ENCODE measurements at places on chromosomes 4 and X. TPM values are rescaled to one million over a fixed set of nuclear protein-coding genes. Genes with fewer than 3 reads are reported as not detected.
A peak's percentile ranks its signal among the peaks of the same experiment; 100 is the strongest.

GRCh38 chrX:20143561-20143960, 1.9 kb upstream of the EIF1AX start:
- no peak for DNase-seq

DNA sequence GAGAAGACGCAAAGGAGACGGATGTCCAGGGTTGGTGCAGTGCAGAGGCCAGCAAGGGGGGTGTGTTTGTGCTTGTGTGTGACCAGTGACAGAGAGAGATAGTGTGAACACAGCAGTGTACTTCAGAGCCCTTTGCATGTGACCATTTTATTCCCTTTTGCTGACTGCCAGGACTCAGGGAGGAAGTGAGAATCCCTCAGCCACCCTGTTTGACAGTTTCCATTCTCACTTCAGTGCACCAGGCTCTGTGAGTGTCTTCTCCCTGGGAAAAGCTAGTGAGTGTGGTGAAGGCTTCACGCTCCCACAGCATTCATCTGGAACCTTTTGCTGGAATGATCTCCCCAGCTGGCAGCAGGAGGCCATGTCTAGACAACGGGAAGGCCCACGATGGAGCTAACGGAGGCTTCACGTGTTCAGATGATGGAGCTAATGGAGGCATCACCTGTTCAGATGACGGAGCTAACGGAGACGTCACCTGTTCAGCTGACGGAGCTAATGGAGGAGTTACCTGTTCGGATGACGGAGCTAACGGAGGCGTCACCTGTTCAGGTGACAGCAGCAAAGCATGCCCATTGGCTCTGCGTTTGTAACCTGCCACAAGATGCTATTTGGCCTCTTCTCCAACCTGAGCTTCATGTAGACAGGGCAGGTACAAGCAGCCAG, 195.4 kb downstream of the AFAP1 start:
- no peak for DNase-seq

DNA sequence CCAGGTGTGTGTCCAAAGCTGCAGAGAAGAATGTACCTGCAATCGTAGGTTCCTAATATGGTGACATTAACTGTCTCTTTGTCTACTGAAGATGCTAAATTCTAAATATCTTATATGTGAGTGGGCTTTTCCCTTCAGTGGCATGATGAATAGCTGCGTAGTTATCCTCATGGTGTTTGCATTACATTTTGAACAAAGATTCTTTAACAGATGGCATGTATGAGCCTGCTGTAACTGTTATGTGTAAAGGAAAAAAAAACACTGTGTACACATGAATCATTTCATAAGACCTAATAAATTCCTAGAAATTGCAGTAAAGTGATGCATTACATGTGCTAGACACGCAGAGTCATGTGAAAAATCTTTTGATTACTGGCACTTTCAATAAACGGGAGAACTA, 288.0 kb downstream of the SH2D1A start:
- no peak for DNase-seq

DNA sequence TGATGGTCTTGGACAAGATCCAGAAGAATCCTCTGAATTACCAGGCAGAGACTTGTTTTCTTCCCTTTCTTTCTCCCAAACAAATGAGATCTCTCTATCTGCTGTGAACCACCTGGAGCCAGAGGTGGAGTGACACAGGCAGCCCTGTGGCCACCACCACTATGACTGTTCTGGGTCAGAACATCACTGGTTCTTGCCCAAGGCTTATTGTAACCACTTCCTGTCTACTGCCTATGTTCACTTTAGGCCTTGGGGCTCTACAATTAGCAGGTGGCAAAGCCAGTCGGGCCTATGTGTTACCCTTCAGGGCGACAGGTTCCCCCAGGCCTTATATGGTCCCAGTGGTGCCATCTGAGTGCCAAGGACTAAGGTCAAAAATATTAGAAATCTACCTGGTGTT, 161.2 kb downstream of the GLUD2 start:
- DNase-seq, result no peak

GRCh38 chr4:78953769-78954666, 14.8 kb upstream of the PAQR3 start:
- no peak for DNase-seq

DNA sequence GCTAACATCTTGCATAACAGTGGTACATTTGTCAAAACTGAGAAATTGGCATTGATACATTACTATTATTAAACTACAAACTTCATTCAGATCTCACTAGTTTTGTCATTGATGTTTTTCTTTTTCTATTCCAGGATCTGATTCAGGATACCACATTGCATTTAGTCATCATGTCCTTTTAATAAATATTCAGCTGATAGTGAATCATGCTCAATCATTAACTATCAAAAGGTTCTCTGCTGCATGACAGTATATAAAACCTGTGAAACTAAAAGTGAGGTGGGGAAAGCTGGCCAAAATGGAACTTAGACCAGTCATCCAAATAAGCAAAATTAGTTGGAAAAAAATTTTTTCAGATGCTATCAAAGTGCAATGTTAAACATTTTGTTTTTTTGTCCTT, 28.1 kb upstream of the HS6ST2 start:
- DNase-seq, result no peak

GRCh38 chrX:19368576-19368975, 24.8 kb downstream of the PDHA1 start:
- DNase-seq, result no peak

DNA sequence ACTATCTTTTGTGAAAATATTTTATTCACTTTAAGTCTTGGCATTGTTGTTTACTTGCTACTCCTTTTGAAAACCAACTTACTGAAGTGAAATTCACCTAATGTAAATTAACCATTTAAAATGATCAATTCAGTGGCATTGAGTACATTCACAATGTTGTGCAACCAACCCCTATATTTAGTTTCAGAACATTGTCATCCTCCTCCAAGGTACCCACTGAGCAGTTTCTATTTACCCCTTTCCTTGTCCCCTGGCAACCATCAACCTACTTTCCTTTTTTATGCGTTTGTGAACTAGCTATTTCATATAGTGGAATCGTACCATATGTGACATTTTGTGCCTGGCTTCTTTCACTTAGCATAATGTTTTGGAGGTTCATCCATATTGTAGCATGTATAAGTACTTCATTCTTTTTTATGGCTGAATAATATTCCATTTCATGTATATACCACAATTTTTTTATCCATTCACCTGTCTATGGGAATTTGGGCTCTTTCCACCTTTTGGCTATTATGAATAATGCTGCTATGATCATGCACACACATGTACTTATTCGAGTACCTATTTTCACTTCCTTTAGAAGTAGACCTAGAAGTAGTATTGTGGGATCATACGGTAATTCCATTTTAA, 85.0 kb downstream of the WWC2 start:
- no peak for DNase-seq

GRCh38 chr4:101981756-101982155, 191.2 kb downstream of the BANK1 start:
- no peak for DNase-seq

GRCh38 chr4:67343199-67343598, 202.1 kb downstream of the CENPC start:
- no peak for DNase-seq

DNA sequence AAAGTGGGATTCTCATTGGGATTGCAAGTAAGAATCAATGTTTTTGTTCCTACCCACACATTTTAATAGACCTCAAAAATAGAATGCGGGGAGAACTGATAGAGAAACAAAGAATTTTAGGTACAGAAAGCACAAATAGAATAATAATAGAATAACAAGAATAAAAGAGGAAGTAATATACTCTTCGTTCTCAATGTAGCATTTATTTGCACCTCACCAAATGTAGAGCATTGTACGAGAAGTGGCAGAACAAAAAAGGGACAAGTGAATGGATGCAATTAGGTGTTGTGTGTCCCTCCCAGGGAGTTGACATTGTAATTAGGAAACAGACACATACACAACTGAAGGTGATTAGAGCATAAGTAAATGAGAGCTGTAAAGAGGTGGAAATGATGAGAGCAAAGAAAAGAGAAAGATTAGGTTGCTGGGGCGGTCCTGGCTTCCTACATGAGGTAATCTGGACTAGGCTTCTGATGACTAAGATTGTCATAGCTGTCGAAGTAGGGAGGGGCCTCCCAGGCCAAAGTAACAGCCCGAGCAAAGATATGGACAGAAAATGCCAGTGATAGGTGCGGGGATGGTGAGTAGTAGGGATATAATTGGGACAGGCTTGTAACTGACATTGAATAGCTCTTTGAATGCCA, 10.4 kb downstream of the RAB9A start:
- DNase-seq, result peak; percentile 41

DNA sequence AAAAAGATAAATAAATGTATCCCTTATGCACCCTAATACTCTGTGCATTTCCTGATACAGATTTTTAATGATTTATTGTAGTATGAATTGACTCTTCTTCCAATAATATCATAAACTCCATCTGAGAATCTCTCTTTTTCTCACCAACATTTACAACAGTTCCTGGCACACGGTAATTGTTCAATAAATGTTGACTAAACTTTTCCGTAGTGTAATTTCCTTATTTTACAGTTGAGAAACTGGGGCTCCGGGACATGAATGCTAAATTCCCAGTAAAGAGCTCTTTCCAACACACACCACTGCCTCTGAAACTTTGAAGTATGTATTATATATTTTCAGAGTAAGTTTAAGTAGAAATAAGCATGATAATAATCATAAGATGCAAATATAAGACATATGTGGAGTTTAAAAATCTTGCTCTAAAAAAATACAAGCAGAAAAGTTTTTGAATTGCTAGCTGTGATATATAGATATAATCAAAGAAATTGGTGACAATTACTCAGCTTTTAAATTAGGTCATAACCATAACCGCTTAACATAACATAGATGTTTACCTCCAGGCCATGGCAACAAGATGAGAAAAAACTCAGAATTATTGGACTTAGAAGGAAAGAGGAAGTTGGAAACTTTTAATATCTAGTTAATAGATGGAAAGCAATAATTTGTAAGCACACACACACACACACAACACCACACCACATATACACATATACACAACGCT, 28.2 kb upstream of the ANTXR2 start:
- no peak for DNase-seq

- DNase-seq, result no peak
Observed at GRCh38 chrX:112147206-112147605, 64.6 kb upstream of the TRPC5 start.

DNA sequence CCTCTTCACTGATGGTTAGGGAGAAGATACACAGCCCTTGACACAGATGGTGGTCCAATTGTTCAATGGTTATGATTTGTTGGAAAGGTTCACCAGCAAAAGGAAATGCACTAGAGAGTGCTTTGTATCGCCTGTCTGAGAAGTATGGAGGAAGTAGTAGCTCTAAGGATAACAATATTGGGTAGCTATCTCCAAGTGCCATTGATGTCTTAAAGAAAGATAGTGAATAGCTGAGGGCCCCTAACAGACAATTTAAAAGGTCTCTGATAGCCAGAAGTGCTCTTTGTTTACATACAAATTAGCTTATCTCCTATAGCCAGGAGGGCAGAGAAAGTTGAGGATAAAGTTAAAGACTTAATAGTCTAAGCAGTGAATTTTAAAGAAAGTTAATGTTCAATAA, 33.9 kb upstream of the BLTP1 start:
- no peak for DNase-seq

GRCh38 chr4:53196882-53197771, 168.7 kb downstream of the SCFD2 start:
- no peak for DNase-seq

- DNase-seq, result no peak
Observed at GRCh38 chr4:23006756-23007155, 314.0 kb downstream of the GBA3 start.

TBCK gene
- 38.3 TPM for total RNA-seq

ZAR1 gene
- not detected for total RNA-seq

GYPB gene
- total RNA-seq, result not detected

SMARCAD1 gene
- 19.5 TPM for total RNA-seq

SYNPO2 gene
- total RNA-seq, result 18.9 TPM

FOXR2 gene
- not detected for total RNA-seq

Measured in mucosa of descending colon (tissue), 3 donors.